Naive thymus-derived CD4-positive, alpha-beta T cell (primary cell): ENCODE measurements at places on chromosomes 12 and 14. TPM values are rescaled to one million over a fixed set of nuclear protein-coding genes. Genes with fewer than 3 reads are reported as not detected.

GRCh38 chr14:55814873-55815272 is 234.9 kb downstream of the KTN1 start:
- DNase-seq, result no peak

DNA sequence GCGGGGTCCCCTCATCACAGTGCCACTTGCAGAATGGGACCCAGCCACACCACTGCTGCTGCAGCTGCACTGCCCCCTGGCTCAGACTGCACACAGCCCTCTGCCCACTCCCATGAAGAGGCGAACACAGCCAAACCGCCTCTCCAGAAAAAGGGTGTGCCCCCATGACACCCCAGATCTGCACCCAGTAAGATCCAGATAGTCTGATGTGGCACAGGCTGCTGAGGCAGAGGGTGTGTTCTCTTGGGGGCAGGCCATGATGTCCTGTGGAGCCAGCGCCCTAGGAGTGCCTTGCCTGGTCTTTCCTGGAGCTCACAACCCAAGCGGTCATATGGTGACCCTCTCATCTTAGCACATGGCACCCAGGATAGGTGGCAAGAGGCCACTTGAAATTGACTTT is 44.4 kb downstream of the SLC8B1 start:
- DNase-seq, result no peak

GRCh38 chr12:116152268-116152667 is 125.2 kb downstream of the MED13L start:
- no peak for DNase-seq

Gene ZNF891
- 7.9 TPM for total RNA-seq

Gene MIP
- total RNA-seq, result not detected

Gene CARMIL3
- 0.16 TPM for total RNA-seq
